ENCODE measurements at places on chromosomes 5 and 9. TPM values are rescaled to one million over a fixed set of nuclear protein-coding genes. Genes with fewer than 3 reads are reported as not detected.

GRCh38 chr5:4893063-4893744, 246.9 kb upstream of the ADAMTS16 start:
- no peak for DNase-seq

DNA sequence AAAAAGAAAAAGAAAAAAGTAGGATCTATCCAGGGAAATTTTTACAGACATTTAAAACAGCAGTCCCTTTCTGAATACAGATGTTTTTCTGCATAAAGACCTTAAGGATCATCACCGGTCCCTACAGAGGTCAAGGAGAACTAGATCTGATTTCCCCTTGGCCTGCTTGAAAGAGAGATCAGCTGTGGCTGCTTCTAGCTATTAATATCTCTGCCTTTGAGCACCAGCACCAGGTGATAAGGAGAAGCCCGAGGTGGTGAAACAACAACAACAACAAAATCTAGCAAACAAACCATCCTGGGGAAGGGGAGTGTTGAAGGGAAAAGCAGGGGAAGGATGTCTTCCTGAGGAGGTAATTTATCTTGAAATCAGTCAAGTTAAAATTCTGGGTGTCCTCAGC, 42.1 kb downstream of the ZNF366 start:
- DNase-seq, result no peak

Gene NSG2
- not detected for polyA plus RNA-seq

- no peak for DNase-seq
Observed at GRCh38 chr5:6322163-6322713, 56.1 kb downstream of the MED10 start.

DNA sequence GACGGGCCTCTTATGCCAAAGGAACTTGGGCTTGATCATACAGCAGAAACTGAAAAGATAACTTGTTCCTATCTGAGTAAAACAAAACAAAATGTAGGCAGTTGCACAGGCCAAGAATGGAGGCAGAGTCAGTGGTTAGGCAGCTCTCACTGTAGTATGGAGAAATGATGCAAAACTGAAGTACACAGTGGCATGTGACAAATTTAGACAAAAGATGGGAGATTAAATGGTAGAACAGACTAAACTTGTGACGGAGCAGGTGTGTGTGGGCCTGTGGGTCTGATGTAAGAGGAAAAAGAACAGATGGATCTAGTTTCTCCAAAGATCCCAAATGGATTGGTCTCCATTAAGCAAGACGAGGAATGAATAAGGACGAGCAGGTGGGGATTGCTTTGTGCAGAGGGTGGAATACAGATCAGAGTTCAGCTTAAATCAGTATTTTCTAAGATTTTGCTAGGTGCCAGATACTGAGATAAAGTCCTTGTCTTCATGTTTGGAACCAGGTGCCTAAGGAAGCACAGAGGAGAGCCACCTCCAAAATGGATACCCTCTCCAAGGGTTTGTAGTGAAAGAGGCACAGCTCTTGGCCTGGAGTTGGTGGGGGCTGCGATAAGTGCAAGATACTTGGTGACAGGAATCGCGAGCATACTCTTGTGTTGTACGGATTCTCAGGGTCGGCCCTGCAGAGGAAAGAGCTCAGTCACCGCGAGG, 722 bp upstream of the DCP2 start:
- DNase-seq, result no peak

Gene OSMR
- 37.1 TPM for polyA plus RNA-seq

GRCh38 chr5:136526021-136526420, 160.7 kb upstream of the TRPC7 start:
- no peak for DNase-seq

DNA sequence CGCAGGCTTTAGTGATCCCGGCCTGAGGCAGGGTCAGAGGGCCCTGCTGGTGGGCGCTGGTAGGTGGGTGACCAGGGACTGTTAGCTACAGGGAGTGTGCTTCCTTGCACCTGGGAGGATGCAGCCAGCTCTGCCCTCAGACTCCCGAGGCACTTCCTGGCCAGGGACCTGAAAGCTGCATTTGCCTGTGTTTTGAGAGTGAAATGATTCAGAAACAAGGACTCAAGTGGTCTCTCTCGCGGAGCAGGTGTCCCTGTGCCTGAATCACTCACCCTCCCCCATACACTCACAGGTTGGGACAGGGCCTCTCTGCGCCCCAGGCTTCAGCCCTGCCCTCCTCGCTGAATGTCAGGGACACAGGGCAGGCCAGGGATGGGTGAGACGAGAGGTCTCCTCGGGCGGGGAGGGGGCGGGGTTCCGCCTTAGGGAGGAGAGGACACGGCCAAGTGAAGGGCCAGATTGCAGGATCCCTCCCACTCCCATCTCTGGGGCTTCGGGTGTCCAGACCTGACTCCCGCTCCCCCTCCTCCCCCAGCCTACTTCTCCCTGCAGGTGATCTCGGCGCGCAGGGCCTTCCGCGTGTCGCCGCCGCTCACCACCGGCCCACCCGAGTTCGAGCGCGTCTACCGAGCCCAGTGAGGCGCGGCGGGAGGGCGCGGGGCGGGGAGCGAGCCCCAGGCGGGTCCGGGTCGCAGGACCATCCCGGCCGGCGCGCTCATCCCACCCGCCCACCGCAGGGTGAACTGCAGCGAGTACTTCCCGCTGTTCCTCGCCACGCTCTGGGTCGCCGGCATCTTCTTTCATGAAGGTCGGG, 1.5 kb downstream of the LTC4S start:
- DNase-seq, result peak; percentile 18

DNA sequence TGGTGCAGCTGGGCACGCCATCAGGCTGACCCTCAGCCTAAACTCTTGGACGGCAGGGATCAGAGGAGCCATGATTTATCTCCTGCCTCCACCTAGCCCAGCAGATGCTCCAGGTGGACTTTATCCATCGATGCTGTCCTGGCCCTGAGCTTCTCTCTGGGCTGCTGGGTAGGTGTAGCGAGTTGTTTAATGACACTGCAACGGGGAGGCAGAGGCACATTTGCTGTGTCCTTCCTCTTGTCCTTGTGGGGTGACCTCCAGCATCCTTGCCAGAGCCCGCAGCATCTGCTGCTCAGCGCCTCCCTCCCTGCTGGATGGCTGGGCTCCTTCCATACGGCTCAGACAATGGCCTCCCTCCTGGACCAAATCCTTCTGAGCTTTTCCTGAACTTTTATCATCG, 103.1 kb upstream of the IRX4 start:
- DNase-seq, result no peak

- DNase-seq, result no peak
Observed at GRCh38 chr5:124650147-124650561, 96.3 kb downstream of the ZNF608 start.

DNA sequence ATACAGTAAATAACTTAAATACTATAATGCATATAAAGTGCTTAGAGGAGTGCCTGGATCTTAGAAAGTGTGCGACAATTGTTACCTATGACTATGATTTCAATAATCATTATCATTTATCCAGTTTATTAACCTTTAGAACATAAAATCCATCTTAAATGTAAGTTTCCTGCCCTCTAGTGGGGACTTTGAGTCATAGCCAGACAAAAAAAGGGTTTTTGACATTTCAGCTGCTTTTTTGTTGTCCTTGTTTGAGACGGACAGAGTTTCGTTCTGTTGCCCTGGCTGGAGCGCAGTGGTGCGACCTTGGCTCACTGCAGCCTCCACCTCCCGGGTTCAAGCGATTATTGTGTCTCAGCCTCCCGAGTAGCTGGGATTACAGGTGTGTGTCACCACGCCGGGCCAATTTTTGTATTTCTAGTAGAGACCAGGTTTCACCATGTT, 9.7 kb upstream of the C9orf152 start:
- peak; percentile 66 for DNase-seq

Gene LHX2
- not detected for polyA plus RNA-seq

Gene TMEM174
- polyA plus RNA-seq, result not detected

- no peak for DNase-seq
Observed at GRCh38 chr5:6309949-6310348, 68.4 kb downstream of the MED10 start.

Gene ACOT12
- not detected for polyA plus RNA-seq

- DNase-seq, result no peak
Observed at GRCh38 chr5:6943197-6944112, 230.2 kb downstream of the TENT4A start.

GRCh38 chr9:127589955-127590370, 22.1 kb upstream of the STXBP1 start:
- DNase-seq, result peak; percentile 87

DNA sequence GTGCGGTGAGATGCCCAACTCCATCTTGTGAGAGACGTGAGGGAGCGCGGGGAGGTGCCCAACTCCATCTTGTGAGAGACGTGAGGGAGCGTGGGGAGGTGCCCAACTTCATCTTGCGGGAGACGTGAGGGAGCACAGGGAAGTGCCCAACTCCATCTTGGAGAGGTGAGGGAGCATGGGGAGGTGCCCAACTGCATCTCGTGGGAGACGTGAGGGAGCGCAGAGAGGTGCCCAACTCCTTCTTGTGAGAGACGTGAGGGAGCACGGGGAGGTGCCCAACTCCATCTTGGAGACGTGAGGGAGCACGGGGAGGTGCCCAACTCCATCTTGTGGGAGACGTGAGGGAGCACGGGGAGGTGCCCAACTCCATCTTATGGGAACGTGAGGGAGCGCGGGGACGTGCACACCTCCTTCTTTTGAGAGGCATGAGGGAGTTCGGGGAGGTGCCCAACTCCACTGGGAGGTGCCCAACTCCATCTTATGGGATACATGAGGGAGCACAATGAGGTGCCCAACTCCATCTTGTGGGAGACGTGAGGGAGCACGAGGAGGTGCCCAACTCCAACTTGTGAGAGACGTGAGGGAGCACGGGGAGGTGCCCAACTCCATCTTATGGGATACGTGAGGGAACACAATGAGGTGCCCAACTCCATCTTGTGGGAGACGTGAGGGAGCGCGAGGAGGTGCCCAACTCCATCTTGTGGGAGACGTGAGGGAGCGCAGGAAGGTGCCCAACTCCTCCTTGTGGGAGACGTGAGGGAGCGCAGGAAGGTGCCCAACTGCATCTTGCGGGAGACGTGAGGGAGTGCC, 235.4 kb downstream of the CACNA1B start:
- no peak for DNase-seq

Gene SHOC1
- polyA plus RNA-seq, result 0.09 TPM

GRCh38 chr5:146519554-146519953, 3.6 kb upstream of the GPR151 start:
- no peak for DNase-seq

Gene PAX5
- 0.09 TPM for polyA plus RNA-seq

GRCh38 chr9:8133606-8134005, 334.0 kb upstream of the DMAC1 start:
- no peak for DNase-seq

- peak; percentile 76 for DNase-seq
Observed at GRCh38 chr5:72860499-72860898, 44.0 kb downstream of the TNPO1 start.

Gene PLPP7
- polyA plus RNA-seq, result 0.67 TPM

DNA sequence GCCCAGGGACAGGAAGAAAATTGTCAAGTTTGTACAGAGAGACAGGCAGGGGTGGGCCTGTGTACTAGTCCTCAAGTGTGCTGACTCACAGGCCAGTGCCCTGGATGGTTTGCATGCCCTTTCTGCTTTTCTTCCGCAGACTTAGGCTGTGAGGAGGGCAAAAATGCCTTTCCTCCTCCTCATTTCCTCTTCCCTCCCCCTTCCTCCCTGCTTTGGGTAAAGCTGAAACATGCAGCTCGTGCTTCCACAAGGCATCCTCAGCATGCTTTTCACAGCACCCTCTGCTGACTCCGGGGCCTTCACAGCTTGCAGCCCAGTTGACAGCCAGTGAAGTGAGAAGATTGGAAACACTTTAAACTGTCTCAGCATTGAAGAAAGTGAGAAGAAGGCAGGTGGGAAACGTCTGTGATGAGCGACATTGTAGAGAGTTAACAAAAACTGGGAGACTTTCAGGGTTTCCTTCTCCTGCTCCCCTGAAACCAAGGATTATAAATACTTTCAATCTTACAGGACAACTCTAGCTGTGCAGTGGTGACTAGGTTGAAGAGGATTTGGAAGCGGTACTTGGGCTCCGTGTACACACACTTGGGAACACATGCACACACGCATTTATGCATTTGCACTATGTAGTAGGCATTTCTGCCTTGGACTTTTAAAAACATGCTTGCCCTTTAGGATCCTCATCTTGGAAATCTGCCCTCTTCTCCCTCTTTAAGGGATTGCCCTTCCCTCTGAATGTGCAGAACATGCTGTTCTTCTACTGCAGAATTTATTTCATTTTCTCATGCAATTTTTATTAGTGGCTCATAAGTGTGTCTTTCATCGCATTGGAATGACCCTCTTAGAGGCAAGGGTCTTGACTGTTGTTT, 138.8 kb downstream of the GRIA1 start:
- DNase-seq, result peak; percentile 96

DNA sequence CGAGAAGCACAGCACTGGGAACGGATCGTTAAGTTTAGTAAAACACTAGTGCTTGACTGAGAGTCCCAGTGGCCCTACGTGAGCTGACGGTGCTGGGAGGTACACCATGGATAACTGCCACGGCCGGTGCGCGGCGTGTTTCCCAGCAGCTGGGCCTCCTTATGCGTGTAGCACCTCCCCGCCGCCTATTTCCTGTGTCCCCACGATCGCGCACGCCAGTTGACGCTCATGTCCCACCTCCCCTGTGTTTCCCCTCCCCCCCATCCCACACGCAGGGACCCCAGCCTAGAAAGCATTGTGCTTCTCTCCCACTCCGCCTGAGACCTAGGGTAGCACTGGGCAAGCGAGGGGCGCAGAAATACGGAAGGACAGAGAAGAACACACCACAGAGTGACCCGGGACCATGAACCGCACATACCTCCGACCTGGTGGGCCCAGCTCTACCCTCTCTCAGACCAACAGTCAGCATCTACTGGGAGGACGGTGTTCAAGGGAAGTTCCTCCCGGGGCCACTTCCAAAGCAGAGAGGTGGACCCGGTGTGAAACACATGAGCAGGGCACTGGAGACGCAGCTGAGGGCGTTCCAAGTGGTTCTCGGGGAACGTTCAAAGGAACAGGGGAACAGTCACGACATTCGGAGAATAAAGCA, 45.6 kb downstream of the DBH start:
- DNase-seq, result no peak

- no peak for DNase-seq
Observed at GRCh38 chr5:13189532-13189931, 755.0 kb downstream of the DNAH5 start.

Gene ARL10
- polyA plus RNA-seq, result 6.7 TPM

GRCh38 chr5:142561486-142562097, 124.3 kb downstream of the FGF1 start:
- DNase-seq, result no peak

Gene GSN
- polyA plus RNA-seq, result 265 TPM

GRCh38 chr5:132046880-132047299, 13.6 kb upstream of the IL3 start:
- no peak for DNase-seq

- no peak for DNase-seq
Observed at GRCh38 chr5:112549127-112549526, 130.1 kb upstream of the EPB41L4A start.

DNA sequence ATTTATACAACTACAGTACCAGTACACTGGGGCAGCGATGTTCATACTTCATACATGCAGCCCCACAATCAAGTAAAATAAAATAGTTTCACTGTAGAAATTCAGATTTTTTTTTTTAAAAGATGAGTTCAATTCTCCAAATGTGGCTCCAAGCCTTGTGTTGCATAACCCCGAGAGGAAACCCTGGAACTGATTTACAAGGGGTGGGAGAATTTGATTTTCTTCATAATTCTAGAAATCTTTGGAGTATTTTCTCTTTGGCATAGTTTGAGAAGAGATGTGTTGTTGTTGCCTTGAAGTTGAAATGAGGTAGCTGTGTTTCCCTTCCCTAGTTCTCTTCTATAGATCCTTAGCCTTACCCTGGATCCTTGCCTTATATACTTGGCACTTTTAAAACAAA, 3.1 kb downstream of the RHOBTB3 start:
- DNase-seq, result peak; percentile 38

GRCh38 chr9:25709941-25710340, 31.7 kb upstream of the TUSC1 start:
- DNase-seq, result no peak

GRCh38 chr5:41270423-41271251, 57.3 kb upstream of the C6 start:
- peak; percentile 80 for DNase-seq

Gene SAPCD2
- polyA plus RNA-seq, result 0.86 TPM

Gene PCDHB12
- 0.53 TPM for polyA plus RNA-seq

Data from GM23248 (cell line).